ENCODE measurements at places on chromosomes 11 and 22.

GRCh38 chr11:94767701-94768601 lies at the start of gene AMOTL1:
Gene AMOTL1 (plus strand): TSS chr11:94768356. CDS start chr11:94768512, 156 bp downstream.
- DNase-seq: peak; percentile 76

DNA sequence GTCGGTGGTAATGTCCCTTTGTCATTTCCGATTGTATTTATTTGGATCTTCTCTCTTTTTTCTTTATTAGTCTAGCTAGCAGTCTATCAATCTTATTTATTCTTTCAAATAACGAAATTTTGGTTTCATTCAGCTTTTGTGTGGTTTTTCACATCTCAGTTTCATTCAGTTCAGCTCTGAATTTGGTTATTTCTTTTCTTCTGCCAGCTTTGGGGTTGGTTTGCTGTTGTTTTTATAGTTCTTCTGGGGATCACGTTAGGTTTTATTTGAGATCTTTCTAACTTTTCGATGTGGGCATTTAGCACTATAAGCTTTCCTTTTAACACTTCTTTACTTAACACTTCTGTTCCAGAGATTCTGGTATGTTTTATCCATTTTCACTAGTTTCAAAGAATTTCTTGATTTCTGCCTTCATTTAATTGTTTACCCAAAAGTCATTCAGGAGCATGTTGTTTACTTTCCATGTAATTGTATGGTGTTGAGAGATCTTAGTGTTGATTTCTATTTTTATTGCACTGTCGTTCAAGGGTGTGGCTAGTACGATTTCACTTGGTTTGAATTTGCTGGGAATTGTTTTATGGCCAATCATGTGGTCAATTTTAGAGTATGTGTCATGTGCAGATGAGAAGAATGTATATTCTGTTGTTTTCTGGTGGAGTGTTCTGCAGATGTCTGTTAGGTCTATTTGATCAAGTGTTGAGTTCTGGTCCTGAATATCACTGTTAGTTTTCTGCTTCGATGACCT lies 7.7 kb upstream of the SCGB1D1 start:
- DNase-seq: no peak

DNA sequence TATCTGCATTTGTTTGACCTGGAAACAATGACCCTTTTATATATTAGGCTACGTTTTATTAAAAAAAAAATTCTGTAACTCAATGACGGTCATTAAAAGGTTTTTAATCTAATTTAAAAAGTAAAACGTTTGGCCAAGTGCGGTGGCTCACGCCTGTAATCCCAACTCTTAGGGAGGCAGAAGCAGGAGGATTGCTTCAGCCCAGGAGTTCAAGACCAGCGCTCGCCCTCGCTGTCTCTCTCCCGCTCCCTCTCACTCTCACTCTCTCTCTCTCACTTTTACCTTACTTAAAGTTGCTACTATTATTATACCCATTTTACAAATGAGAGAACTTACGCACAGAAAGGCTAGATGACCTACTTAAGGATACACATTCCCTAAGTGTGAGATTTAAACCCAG lies 814 bp upstream of the NARS2 start:
- DNase-seq: no peak

DNA sequence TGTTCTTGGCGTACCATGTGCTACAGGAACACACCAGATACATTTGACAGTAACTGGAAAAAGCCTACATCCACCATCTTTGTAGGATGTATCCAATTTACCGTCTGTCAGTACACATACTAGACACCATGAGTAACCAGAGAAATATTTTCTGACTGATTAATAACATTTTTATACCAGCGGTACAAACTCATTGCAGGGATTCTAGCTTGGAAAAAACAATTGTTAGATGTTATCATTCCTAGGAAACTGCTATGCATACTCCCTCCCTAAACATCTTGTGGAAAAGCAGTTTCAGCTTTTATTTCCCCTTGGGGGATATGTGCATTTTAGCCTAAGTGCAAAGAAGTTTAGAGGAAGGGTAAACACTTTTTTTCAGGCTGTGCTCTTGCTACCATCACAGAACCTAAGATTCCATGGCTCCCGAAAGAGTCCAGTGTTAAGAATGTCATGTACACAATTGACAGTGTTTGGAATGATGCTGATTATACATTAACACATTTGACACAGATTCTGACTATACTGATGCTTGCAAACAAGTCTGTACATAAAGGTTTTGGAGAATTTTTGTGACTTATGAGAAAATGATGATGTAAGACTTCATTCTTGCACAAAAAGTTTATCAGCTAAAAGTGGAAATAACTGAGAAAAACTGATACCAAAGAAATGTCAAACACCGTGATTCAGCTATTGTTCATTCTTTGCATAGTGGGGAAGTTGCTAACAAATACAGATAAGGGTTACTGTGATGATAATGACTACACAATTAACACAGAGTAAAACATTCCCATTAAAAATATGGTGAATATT lies 23.7 kb downstream of the NCF4 start:
- DNase-seq: no peak
